ENCODE measurements at places on chromosomes 16 and 17. TPM values are rescaled to one million over a fixed set of nuclear protein-coding genes. Genes with fewer than 3 reads are reported as not detected.
A peak's percentile ranks its signal among the peaks of the same experiment; 100 is the strongest.

GRCh38 chr16:35344012-35344762 is 1884.8 kb downstream of the TP53TG3F start:
- no peak for DNase-seq

DNA sequence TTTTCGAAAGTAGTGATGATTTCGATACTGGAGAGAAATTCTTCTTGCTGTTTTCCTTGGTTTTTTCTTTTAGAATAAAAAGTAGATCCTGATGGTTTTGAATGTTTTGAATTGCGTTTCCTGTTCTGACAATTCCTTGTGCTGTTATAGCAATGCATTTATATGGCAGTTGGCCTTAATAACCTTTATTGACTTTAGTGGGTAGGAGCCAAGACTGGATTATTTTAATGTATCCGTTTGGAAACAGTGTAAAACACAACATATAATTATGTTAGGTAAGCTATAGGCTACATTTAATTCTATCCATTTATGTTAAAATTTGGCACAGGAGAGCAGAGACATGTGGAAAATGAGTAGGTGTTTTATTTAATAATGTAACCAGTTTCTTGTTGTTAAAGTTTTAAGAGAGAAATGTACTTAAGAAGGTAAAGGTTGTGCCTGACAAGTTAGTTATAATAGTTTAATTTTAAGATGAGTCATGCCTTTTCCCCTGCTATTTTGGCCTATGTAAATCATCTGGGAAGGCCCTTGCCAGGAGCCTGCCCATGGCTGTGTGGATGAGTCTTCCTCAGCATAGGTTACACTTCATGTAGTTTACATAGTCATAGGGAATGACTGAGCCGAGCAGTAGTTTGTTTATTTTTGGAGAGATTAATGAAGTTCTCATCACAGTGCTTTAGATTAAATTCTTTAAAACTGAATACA is 189.9 kb downstream of the FTO start:
- peak; percentile 69 for DNase-seq

DNA sequence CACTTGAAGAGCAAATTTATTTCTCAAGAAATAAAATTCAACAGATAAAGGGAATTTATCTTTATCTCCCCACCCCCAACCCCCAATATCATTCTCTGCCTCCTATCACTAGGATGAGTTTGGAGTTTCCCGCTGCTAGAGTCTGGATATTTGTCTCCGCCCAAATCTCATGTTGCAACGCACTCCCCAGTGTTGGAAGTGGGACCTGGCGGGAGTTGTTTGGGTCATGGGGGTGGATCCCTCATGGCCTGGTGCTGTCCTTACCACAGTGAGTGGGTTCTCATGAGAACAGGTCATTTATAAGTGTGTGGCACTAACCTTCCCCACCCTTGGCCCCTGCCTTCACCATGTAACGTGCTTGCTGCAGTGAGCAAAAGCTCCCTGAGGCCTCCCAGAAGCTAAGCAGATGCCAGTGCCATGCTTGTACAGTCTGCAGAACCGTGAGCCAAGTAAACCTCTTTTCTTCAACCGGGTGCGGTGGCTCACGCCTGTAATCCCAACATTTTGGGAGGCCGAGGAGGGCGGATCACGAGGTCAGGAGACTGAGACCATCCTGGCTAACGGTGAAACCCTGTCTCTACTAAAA is 6.5 kb downstream of the CEP20 start:
- DNase-seq = no peak

GRCh38 chr16:46688654-46689364 is at the start of gene VPS35:
Gene VPS35, minus strand, starts transcription at chr16:46689178. Its CDS starts 45 bp downstream, at chr16:46689133.
- DNase-seq = peak; percentile 98

DNA sequence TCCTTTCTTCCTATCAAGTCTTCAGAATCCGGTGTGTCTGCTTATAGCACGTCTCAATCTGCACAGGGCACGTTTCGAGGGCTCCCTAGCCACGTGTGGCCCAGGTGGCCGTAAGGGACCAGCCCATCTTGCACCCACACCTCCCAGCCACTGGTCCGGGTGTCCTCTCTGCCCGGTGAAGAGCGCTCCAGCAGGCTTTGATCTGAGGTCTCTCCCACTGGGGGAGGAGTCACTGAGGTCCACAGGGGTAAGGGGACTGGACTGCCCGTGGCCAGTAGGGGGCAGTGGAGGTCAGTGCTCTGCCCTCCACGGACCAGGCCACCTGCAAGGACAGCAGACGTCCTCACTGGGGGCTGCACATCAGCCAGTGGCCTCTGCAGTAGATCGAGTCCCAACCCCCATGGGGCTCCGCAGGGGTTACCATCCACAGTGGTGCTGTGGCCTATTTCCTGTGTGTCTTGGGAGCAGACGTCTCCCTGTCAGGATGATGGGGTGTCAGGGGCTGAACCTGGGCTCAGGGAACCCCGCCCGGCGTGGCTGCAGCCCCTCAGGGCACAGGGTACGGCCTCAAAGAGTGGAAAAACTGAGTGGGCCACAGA is 204.1 kb upstream of the CIBAR2 start:
- DNase-seq = peak; percentile 41

- DNase-seq = no peak
These were observed 170.5 kb downstream of the MRTFB start for GRCh38 chr16:14241631-14242030.

DNA sequence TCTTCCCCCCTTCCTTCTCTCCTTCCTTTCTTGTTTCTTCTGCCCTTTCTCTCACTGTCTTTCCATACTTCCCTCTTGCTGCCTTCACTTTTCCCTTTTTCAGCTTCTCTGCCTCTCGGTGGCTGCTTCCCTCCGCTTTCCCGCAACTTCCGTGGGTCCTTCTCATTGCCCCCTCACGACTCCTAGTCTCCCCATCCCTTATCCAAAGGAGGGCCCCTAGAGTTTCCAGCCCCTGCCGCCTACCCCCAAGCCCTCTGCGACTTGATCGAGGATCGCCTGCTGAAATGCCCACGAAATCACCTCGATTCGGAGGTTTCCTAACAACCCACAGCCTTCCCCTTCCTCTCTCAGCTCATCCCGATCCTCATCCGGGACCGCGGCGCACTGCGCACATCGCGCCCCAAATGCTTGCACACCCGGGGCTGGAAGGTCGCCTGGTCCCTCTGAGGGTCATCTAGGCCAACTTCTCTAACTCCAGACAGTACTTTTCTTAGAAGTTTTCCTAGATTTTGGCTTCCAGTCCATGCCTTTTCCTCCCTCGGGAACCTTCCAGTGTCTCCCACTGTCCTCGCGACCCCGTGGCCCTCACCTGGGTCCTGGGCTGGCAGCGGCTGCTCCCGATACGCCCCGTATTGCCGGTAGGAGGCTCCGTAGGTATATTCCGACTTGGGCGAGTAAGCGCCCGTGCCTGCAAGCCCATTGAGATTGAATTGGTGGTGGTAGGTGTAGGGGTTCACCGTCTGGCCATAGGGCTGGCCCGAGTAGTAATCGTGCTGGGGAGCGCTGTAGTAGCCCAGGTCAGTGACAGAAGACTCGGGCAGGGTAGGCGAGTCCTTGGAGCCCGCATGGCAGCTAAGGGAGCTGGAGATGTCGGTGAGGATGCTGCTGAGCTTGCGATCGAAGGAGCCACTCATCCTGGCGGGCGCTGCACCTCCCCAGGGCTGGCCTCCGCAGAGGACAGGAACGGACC is 654 bp downstream of the DLX3 start:
- DNase-seq = no peak

DNA sequence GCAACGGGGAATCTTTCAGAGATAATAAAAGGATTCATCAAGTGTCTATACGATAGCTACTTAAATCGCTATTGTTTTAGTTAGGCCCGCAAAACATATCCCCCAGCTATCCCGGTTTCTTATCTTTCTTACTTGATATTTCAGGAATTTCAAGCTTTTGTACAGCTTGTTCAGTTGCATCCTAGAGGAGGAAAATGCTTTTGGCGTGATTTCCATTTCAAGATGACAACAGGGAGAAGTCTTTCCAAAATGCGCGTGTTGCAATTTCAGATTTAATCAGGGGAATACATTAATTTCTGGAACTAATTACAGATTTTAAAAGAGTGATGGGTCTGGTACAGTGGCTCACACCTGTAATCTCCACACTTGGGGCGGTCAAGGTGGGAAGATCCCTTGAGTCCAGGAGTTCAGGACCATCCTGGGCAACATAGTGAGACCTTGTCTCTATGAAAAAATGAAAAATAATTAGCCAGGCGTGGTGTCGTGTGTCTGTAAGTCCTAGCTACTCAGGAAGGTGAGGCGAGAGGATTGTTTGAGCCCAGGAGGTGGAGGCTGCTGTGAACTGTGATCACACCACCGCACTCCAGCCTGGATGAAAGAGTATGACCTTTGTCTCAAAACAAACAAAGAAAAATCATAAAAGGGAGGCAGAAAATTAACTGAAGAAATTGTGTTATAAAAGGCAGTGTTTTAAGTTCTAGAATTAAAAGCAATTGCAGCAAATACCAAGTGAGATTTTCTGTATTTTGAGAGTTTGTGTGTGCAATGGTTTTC is 546.1 kb downstream of the MAF start:
- no peak for DNase-seq

- no peak for DNase-seq
These were observed 65.4 kb upstream of the MAF start for GRCh38 chr16:79665970-79666369.

DNA sequence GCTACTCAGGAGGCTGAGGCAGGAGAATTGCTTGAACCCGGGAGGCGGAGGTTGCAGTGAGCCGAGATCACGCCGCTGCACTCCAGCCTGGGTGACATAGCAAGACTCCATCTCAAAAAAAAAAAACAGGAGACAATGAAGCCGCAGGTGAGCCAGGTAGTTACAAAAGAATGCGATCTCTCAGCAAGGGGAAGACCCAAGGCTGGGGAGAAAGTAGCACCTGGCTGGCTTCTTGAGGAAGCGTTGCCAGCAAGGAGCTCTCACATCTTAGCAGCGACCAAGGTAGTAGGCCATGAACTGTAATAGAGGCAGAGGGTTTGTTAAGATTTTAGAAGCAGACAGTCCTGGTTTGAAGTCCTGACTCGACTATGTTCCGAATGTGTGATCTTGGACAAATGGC is 175.0 kb downstream of the AIPL1 start:
- DNase-seq = no peak

- DNase-seq = peak; percentile 96
These were observed 11.7 kb upstream of the SLC47A2 start for GRCh38 chr17:19728084-19728495.

GRCh38 chr16:56776562-56776961 is 46.6 kb downstream of the NUP93 start:
- DNase-seq = peak; percentile 29

GRCh38 chr17:57739402-57740234 is 5.5 kb downstream of the CCDC182 start:
- DNase-seq = peak; percentile 64

DNA sequence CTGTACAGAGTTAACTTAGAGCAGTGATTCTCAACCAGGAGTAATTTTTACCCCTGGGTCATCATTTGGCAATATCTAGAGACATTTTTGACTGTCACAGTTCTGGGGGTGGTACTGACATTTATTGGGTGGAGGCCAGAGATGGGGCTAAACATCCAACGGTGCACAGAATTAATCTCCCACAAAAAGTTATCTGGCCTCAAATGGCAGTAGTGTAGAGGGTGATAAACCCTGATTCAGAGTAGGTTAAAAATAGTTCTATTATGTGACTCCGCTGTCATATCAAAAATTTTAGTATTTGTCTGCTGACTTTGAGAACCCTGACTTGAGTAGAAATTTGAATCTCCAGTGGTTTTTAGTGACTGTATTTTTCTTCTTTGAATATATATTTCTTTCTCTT is 19.1 kb downstream of the VPS35L start:
- DNase-seq = no peak

DNA sequence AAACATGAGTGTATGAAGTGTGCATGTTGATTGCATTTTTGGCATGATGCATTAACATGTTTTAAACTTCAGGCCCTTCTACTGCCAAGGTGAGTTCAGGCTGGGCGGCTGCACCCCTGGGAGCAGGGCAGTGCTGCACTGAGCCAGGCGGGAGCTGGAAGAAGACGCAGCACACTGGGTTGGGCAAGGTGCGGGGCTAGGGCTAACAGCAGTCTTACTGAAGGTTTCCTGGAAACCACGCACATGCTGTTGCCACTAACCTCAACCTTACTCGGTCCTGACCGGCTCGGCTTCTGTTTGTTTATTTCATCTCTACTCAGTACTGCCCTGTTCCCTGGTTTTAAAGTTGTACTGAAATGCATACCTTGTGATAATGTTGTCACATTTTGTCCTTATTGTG is 61.0 kb downstream of the MAP2K4 start:
- DNase-seq = no peak

DNA sequence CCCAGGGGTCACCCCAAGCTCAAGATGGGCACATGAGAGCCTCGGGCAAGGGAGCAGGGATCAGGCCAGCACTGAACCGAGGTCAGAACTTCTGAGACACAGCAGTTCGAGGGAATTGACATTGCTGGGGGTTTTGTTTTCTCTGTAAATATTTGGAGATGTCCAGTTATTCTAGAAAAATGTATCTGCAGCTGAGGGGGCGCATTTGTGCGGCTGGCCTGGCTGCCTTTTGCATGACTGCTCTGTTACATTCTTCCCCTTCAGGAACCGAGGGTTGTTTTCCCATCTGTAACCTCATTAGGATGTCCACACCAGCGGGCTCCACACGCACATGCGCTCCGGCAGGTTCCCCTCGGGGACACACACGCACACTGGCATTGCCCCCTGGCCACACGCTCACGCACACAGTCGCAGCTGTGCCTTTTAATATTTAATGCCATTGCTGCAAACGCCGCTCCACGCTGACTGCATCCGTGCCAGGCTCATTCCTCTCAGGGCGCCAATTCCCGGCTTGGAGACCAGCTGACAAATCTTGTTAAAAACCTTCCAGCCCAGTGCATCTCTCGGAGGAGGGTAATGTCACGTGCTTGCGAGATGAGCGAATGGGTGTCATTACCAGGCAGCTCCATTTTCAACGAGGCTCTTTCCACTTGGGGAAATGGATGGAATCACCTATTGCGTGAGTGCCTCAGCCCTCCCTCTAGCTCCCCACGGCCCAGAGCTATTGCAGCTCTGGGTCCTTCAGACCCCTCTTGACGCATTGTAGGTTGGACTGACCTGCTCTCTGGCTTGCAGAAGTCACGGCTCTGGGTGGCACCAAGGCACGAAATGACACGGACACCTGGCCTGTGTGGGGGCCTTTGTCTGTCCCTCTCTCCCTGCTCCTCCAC is 13.1 kb downstream of the CCR7 start:
- peak; percentile 98 for DNase-seq

GRCh38 chr17:50634224-50634914 is at the start of gene ABCC3:
Gene ABCC3, plus strand, starts transcription at chr17:50634881. Its CDS starts 56 bp downstream, at chr17:50634937.
- DNase-seq = peak; percentile 44

The ADAD2 gene
- not detected for total RNA-seq

The KRT28 gene
- total RNA-seq = not detected

The CASKIN2 gene
- total RNA-seq = 7.7 TPM

The CDK5R1 gene
- total RNA-seq = 4.2 TPM

The FBXW10 gene
- total RNA-seq = not detected

The GPRC5B gene
- total RNA-seq = 7.2 TPM

The TEX2 gene
- 35.1 TPM for total RNA-seq

Measured in LHCN-M2 (cell line).